ENCODE measurements at places on chromosomes 12 and 14. TPM values are rescaled to one million over a fixed set of nuclear protein-coding genes. Genes with fewer than 3 reads are reported as not detected.

DNA sequence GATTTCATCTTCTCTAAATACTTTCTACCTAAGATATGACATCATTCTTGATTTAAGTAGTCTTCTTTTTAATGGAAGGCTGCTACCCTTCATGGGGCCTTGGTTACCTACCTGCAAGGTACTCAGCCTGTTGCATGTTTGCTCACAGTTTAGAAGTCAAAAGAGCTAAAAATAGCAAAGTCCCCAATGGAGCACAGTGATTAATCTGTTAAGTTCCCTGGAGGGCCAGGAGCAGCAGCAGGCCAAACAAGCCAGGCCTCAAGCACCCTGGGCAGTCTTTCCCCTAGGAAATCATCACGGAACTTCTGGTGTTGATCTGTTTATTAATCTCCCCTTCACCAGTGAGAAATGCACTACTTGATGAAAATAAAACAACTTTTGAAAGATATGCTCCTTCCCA lies 24.0 kb upstream of the SLC8A3 start:
- no peak for DNase-seq

RARG gene
- total RNA-seq: 58.9 TPM

- peak; percentile 89 for DNase-seq
Observed at GRCh38 chr14:103522649-103523574, at the start of gene CKB. Gene CKB (minus strand): TSS chr14:103522830. CDS start chr14:103522493, 337 bp downstream.

GRCh38 chr12:108117163-108117849 lies 11.8 kb upstream of the WSCD2 start:
- DNase-seq: no peak

DNA sequence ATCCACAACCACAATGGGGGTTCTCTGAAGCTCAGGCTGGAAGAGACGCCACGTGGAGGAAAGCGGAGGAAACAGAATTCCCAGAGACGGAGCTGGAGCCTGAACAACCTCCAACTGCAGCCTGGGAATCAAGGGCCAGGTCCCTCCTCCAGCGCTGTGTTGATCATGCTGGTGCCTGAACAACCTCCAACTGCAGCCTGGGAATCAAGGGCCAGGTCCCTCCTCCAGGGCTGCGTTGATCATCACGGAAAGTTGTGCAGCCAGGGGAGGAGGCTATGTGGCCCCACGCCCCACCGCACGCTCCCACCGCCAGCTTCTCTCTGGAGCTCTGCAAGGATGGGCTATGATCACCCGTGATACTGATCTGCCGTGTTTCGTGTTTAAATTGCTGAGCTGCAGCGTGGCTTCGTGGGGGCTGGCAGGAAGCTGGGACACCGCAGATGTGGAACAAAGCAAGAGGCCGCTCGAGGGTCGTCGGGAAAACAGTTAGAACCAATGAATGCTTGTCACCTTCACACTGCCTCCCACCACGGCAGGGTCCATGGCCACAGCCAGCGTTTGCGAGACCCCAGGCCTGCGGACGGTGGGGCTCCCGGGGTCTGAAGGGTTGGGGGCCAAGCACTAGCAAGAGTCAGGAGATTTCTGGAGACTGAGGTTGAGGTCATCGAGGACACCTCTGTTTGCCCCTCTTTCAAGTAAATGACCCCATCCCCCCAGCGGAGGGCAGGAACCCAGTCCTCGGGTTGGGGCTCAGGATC lies 51.8 kb upstream of the FBRSL1 start:
- DNase-seq: no peak

GRCh38 chr12:65609359-65609771 lies 214.9 kb upstream of the HMGA2 start:
- peak; percentile 69 for DNase-seq

TPH2 gene
- total RNA-seq: not detected

DNA sequence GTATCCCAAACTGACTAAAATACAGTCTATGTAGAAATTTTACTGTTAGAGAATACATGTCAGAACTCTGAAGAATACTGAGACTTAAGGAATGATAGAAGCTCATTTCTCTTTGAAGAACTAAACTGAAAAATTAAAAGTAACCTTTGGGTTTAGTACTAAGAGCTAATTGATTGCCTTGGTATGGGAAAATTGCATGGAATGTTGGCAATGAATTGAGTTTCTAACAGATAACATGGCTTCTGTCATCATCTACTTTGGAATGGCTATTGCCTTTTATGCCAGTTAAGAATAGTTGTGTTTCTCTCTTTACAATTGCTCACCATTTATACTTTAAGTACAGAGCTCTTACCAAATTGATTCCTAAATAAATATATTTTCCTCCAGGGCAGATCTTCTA lies 308.8 kb upstream of the SYT1 start:
- no peak for DNase-seq

DNA sequence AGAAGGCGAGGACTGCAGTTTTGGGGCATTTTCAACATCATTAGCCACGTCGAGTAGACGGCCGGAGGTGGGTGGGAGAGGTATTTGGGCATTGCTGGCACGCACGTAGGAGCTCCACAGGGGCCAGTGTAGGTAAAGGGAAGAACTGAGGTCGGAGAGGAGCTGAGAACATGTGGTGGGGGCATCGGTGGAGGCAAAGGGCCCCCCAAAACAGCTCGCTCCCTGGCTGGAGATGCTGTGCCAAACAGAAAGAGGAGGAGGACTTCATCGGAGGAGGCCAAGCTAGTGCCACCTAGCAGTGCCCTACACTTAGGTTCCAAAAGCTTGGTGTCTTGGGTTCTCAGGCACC lies 52.0 kb upstream of the PPP2R5C start:
- DNase-seq: no peak

GRCh38 chr14:90534091-90534837 lies 137.4 kb downstream of the CALM1 start:
- no peak for DNase-seq

DNA sequence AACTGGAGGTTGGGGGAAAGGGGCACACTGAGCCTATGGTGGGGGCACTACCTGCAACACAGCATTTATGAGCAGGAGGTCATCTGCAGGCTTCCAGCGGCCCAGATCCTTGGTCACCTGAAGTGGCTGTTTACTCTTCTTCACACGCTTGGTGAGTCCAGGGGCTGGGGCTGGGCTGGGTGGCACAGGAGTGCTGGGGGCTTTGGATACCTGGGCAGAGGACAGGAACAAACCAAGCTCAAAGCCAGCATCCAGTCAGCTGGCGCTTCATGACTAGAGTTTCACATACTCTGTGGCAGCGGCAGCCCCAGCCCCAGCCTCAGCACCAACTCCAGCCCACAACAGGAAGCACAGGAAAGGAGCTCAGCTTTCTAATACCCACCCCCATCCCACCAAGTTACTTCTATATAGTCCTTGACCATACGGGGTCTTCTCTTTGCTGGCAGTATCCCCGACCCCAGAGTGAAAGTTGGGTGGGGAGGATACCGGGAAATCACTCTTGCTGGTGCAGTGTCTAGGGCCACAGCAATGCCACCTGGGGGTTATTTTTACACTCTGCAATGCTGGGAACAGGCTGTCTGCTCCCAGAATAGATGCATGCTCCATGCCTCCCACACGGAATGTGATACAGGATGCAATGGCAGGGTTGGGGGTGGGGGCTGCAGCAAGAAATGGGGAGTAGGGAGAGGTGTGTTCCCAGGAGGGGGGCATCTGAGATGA lies 3.1 kb downstream of the MCRS1 start:
- DNase-seq: no peak

- DNase-seq: no peak
Observed at GRCh38 chr12:43891856-43892574, 56.1 kb downstream of the TMEM117 start.

DNA sequence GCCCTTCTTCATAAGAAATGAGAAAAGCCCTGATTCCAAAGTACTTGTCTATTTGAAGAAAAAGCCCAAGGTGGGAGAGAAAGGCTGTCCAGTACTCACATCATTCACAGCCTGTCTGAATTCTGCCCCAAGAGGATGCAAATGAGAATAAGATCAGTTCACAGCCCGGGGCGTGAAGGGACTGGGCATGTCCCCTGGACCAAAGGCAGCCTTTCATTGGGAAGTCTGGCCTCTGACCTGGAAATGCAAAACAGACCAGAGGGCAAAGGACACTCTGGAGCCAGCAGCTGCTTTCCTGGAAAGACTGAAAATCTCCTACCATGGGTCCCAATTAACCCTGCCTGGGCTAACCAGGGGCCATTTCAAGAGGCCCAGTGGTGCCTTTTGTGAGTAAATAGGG lies 191.2 kb upstream of the PELI2 start:
- DNase-seq: no peak

PRPF39 gene
- 28.3 TPM for total RNA-seq

DNA sequence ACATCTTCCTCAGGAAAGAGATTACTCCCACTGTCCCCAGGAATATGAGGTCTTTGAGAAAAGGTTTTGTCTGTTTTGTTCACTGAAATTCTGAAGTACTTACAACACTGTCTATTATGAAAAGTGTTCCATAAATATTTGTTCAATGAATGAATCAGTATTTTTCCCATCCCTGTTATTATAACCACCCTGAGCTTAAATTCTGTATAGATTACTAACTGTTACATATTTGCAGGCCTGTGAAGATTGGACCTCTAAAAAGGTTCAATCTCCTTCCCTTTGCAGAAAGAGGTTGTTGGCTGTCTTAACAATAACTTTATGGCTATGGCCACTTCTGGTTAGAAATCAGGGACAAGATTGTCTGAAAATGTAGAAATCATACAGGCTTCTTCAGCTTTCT lies 174.5 kb upstream of the NPAS3 start:
- DNase-seq: no peak

GRCh38 chr12:109727746-109728726 lies 14.4 kb downstream of the FAM222A start:
- DNase-seq: no peak

C1RL gene
- total RNA-seq: 3.9 TPM

GRCh38 chr14:105519946-105520698 lies 6.3 kb upstream of the TMEM121 start:
- DNase-seq: no peak

DNA sequence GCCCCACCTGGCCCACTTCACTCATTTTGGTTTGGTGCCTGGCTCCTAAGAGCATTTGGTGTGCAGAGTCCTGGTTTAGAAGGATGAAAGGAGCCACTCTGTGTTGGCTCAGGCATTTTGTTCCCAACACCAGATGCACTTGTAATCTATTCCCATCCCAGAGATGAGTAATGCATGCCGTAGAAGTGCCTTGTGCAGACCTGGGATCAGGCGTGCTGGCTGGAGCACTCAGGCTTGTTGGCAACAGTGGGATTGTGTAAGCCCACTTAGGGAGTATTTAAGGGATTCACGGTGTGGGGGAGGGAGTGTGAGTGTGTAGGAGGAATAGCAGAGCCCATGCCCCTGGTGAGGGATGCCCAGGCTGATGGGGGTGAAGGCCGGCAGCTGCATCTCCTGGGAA lies 501.5 kb upstream of the TBX3 start:
- no peak for DNase-seq

SLC2A13 gene
- 2.2 TPM for total RNA-seq

DNA sequence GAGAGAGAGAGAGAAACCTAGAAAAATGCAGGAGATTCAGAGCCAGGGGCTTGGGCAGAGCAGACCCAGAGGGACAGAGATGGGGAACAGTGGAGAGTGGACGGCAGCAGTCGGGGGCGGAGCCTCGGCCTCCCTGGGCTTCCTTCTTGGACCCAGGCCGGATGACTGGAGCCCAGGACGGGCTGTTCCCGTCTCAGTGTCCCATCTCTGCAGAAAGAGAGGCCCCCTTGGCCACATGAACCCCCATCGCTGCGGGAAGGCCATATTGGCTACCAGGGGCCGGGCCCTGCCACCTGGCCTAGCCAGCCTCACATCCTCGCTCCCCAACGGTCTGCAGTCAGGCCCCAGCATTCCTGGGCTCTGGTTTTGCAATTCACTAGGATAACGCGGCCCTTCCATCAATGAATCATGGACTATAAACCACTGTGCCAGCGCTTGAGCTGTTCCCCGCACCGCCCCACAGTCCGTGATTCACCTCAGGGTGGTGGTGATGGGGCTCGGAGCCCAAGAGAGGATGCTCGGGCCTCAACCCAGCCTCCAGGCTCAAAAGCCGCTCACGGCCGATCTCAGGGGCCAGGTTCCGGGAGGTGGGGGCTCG lies 116.5 kb downstream of the RFLNA start:
- DNase-seq: peak; percentile 62

DNA sequence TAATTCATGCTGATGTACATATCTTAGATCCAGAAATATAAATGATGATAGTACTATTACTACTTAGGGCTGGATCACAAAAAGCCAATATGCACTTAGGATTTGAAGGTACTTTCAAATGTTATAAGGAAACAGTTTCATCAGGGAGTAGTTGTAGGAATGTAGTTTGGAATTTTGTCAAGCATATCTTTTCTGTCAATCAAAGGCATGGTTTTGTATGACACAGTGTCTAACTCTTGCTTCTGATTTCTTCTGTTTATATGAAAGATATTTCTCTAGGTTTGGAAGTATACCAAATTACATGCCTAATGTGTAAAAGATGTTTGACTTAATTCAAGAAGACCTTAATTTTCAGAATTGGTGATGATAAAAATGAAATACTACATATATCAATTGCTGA lies 135.7 kb downstream of the RAD51B start:
- DNase-seq: no peak

Data from G401 (cell line).